ENCODE measurements at places on chromosomes 1 and 21.

DNA sequence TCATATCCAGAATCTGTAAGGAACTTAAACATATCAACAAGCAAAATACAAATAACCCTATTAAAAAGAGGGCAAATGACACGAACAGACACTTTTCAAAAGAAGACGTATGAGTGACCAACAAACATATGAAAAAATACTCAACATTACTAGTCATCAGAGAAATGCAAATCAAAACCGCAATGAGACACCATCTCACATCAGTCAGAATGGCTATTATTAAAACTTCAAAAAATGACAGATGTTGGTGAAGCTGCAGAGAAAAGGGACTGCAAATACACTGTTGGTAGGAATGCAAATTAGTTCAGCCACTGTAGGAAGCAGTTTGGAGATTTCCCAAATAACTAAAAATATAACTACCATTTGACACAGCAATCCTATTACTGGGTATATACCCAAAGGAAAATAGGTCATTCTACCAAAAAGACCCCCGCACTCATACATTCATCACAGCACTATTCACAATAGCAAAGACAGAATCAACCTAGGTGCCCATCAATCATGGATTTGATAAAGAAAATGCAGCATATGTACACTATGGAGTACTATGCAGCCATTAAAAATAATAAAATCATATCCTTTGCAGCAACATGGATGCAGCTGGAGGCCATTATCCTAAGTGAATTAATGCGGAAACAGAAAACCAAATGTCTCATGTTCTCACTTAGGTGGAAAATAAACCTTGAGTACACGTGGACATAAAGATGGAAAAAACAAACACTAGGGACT, 230.1 kb upstream of the RAB4A start:
- DNase-seq: no peak

DNA sequence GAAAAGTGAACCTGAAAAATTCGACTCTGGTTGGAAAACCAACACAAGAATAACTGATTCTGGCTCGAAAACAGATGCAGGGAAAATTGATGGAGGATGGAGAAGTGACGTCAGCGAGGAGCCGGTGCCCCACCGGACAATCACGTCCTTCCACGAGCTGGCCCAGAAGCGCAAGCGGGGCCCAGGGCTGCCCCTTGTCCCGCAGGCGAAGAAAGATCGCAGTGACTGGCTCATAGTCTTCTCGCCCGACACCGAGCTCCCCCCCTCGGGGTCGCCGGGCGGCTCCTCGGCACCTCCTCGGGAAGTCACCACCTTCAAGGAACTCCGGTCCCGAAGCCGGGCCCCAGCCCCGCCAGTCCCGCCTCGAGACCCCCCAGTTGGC, 1.9 kb downstream of the RUSC1 start:
- peak; percentile 40 for DNase-seq

DNA sequence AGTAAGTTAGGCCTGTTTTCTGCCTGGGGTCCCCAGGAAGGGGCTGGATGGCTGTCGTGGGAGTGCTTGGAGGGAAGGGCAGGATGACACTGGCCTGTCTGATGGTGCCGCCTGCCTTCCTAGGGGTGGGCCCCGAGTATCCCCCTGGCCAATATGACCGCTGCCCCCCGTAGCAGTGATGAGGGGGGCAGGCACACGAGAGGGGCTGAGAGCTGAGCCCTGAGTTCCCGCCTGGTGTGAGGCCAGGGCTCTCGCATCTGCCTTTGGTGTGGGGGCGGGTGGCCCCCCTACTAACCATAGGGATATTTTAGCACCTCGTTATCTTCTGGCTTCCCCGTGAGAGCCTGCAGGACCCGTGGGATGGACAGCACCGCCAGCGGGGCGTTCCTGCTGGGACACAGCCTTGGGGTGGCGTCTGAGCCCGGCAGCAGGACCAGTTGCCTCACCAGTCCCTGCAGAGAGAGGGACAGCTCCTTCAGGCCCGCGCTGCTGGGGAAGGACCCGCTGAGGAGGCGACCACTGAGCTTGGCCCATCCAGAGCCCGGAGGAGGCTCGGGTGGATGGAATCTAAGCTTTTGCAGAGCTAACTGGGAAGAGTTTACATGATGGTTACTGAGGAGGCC, 10.4 kb downstream of the KRTAP10-1 start:
- DNase-seq: no peak

- DNase-seq: no peak
Measured at GRCh38 chr1:59354709-59355337, 57.9 kb downstream of the FGGY start.

GRCh38 chr1:205500240-205501233, 3.9 kb upstream of the CDK18 start:
- no peak for DNase-seq

- no peak for DNase-seq
Measured at GRCh38 chr1:29413661-29414060, 177.3 kb downstream of the PTPRU start.

DNA sequence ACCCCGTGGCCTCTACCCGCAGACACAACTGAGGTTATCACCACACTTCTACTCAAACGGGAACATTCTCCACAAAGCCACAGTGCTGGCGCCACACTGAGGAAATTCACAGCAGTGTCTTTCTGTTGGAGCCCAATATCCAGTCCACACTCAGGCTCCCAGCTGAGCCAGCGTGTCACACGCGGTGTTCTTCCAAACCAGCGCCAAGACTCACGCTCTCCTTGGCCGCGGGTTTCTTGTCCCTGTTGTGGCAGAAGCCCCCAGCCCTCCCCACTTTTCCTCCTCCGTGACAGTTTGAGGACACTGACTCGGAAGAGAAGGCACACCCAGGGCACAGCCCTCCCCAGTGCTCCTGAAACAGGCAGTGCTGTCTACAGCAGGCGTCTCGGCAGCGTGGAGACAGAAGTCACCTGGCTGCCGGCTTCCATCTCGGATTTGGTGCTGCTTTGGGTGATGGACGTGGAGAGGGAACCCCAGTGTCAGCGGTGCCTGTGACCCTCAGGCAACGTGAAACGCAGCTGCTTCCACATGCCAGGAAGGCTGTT, 35.4 kb upstream of the AGPAT3 start:
- DNase-seq: no peak

DNA sequence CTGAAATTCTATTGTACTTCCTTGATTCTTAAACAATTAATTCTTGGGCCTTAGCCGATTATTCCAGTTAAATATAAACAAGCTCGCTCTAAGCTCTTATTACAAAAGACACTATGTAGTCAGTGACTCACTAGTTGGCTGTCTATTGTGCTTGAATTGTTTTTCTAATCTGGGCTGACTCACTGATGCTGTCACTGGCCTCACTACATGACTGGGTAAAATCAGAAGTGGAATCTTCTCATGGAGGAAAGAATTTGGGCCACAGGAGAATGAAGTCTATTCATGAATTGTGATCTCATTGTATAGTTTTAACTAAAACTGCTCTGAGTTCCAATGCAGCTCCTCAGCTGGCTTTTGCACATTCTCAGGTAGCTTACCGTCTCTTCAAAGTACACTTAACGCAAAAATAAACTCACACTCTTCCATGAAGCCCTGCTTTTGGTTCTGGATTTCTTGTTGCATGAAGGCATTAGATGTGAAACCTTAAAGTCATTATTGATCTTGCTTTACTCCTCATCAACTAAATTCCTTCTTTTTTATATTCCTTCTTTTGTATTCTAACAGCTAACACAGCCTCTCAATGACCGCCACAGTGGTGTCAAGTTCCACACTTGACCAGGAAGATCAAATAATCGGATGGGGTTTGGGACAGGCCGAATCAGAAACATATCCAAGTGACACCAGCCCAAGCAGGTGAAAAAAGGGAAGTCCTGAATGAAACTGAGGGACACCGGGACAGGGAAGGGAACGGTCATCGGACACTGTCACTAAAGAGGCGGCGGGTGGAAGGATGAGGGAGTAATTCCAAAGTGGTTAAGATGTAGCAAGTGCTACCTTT, 80.9 kb upstream of the LBR start:
- no peak for DNase-seq

- no peak for DNase-seq
Measured at GRCh38 chr1:101217148-101217547, 19.7 kb upstream of the S1PR1 start.

DNA sequence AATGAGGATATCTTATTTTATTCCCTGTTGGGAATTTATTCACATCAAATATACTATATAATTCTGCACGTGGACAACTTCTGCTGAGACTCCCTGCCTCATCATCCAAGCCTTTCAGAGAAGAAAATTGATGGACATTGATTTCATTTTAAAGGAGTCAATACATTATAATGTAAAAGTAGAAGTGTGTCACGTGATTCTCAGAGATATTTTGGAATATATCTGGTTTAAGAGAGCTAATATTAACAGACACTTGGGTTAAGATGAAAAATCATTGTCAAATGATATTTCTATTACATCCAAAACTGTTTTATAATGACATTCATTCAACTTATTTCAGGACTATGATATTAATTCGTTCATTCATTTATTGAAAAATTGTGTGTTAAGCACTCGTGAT, 314.2 kb downstream of the ADGRL2 start:
- DNase-seq: no peak

DNA sequence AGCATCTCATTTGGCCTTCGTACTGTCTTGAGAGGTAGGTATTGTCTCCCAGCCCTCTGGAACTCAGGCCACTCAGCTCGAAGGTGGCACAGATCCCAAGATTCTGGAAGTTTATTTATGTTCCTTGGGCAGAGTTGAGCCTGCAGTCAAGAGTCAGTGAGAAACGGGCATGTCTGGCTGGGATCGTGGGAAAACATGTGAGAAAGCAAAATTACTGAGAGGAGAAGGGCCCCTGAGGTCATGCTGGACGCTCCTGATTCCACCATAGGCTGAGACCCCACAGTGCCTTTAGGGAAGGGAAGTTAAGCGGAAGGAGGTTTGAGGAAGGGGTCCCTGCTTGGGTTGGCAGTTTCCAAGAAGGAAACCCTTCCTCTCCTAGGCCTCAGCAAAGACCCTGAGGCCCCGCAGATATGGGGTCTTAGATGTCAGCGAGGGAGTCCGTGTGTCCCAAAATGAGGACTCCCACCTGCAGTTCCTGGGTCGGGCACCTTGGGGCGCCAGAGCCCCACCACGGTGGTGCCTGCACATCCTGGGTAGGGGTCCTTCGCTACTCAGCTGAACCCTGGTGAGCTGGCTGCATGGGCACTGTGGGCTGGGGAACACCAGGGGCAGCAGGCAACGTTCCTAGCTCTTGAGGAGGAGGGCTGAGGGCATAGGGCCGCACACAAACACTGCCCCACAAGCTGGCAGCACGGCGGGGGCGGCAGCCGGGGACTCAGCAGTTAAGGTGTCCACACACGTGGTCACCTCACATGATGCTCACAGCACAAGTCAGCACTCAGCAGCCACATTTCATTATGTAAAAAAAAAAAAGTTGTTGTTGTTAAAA, 12.3 kb upstream of the SEMA4A start:
- DNase-seq: peak; percentile 66

DNA sequence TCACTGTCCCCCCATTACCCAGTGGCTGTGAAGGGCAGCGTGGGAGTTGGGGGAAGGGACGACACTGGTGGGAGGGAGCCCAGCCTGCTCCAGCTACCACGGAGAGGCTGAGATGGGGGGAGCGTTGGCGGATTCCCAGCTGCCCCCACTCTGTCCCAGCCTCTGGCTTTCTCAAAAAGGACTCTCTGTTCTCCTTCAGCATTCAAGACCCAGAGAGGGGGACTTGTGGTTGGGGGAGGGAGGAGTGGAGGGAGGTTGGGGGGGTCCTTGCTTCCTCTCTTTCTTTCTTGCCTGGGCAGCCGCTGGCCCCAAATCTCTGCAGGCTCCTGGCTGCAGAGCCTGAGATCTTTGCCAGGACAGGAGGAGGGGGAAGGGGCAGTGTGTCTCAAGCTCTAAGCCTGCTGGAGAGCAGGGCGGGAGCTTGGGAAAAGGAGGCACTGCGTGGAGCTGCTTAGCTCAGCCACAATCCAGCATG, 2.2 kb downstream of the ATP1A2 start:
- DNase-seq: no peak

GRCh38 chr1:33060579-33061083, 20.3 kb upstream of the AZIN2 start:
- DNase-seq: peak; percentile 18

DNA sequence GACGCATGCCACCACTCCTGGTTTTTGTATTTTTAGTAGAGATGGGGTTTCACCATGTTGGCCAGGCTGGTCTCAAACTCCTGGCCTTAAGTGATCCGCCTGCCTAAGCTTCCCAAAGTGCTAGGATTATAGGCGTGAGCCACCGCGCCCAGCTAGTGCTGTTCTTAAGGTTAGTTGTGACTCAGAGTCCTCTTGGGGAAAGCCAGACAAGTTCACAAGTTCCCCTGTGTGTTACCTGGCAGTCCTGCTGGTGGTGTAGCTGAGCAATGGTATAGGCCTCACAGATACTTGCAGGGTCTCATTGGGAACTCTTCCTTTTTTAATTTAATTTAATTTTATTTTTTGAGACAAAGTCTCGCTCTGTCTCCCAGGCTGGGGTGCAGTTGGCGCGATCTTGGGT, 10.6 kb downstream of the CFAP126 start:
- no peak for DNase-seq

DNA sequence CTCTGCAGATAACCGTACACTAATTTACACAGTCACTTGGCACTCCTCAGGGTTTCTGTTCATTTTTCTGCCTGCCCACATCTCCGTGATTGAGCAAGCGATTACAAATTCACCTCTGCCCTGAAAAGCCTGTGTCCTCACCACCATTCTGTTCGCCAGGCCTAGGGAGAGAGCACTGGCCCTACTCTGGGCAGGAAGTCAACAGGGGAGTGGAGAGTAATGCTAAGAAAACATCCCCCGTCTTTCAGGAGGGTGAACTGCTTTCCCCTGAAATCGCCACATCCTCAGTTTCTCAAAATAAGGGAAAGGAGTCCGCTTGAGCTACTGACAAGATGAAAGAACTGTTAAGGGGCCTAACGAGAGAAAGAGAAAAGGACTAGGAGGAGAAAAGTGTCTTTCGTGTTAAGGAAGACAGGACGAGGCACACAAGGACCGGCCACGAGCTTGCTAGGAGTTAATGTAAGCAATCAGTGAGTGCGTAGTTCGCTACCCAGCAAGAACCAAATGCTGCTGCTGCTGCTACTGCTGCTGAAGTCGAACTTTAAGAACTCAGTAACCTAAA, 632 bp downstream of the PEX19 start:
- DNase-seq: peak; percentile 8

GRCh38 chr1:201095581-201095980, 16.6 kb downstream of the CACNA1S start:
- no peak for DNase-seq

DNA sequence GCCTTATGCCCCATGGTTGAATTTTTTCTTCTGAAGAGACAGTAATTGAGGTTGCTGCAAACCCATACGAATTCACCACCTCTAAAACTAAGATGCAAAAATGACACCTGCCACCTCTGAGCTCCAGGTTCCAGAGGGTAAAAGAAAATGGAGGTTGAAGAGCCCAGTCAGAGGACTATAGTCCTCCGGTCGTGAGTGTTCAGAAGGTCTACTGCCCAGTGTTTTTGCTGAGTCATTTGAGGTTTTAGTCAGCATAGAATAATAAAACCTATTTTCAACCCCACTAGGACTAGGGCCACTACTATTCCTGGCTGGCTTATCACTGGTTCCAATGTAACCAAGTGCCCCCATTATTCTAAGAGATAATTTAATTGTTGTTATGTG, 12.9 kb upstream of the SLAMF7 start:
- DNase-seq: no peak

GRCh38 chr1:151314137-151314875, 12.9 kb downstream of the PI4KB start:
- DNase-seq: no peak
